ENCODE measurements at places on chromosomes 12 and 14.

DNA sequence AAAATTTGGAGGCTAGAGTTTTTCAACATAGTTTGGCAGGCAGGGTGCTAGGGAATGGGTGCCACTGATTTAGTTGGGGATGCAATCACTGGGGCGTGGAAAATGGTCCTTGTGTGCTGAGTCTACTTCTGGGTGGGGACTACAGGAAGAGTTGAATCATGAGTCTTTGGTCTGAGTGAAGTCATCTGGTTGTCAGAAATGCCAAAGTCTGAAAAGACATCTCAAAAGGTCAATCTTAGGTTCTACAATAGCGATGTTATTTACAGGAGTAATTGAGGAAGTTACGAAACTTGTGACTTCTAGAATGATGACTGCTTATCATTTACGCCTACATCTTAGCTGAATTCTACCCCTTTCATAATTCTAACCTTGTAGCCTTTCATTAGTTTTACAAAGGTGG, 209.1 kb downstream of the NUBPL start:
- DNase-seq: no peak

- DNase-seq: peak; percentile 49
Observed at GRCh38 chr12:40224439-40225291, at the start of gene LRRK2. Gene LRRK2 (plus strand): TSS chr12:40224997. CDS start chr12:40225132, 135 bp downstream.

GRCh38 chr12:120801146-120801545, 75.5 kb downstream of the ACADS start:
- DNase-seq: no peak

DNA sequence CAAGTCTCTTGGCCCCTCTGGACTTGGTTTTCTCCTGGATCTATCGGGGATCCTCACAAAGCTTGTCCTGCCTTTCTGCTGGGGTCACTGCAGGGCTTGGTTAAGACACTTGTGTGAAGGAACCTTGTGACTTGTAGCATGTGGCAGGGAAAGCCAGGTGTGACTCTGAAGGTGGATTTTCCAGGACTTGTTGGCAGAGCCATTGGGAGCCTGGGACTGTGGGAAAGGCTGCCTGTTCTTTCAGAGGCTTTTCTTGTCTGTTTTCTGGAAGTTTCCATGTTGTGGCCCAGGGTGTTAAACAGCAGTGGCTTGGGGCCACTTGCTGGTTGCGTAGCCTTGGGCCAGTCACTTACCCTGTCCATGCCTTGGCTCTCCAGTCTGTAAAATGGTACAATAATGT, 12.6 kb downstream of the KMT5A start:
- no peak for DNase-seq

GRCh38 chr12:92654929-92655328, 47.9 kb upstream of the PLEKHG7 start:
- no peak for DNase-seq

DNA sequence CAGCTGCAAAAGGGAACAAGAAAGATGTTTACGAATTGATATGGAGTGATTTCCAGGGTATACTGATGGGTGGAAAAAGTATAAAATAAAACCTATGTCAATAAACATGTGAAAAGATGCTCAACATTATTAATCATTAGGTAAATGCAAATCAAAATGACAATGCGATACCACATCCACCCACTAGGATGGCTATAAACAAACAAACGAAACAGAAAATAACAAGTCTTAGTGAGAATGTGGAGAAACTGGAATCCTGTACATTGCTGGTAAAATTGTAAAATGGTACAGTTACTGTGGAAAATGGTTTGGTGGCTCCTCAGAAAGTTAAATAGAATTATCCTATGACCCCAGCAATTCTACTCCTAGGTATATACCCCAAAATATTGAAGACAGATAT, 9.5 kb upstream of the BEST3 start:
- no peak for DNase-seq

DNA sequence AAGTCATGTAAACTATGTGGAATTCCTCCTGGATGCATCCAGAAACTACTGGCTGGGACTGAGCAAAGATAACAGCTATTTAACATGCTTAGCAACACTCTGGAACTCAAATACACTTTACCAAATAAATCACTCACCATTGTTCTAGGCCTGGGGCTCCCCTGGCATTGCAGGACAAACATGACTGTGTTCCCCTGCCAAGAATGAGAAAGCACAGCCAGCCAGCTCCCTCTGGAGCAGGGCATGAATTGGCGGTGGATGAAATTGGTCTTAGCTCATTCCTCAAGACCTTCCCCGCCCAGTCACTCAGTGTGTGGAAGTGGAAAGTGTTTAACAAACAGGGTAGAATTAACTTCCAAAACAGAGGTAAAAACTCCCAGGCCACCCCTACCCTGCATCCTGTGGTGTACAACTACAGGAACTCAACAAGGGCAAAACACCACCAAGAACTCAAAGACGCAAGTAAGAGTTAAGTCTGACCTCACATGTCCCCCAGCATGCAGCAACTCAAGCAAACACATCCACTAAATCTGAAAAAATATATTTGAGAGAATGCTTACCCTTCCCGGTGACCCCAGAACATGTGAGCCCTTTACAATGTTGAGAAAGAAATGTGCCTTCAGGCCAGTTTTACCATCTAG, 58.4 kb upstream of the BDKRB2 start:
- no peak for DNase-seq

Data from activated CD4-positive, alpha-beta memory T cell treated with anti-CD3 and anti-CD28 coated beads for 36 hours (primary cell).